ENCODE measurements at places on chromosomes 2 and 18.
A peak's percentile ranks its signal among the peaks of the same experiment; 100 is the strongest.

GRCh38 chr2:1601471-1602277 lies 142.6 kb downstream of the PXDN start:
- DNase-seq, result peak; percentile 62

GRCh38 chr2:123670286-123670685 lies 354.8 kb upstream of the CNTNAP5 start:
- no peak for DNase-seq

DNA sequence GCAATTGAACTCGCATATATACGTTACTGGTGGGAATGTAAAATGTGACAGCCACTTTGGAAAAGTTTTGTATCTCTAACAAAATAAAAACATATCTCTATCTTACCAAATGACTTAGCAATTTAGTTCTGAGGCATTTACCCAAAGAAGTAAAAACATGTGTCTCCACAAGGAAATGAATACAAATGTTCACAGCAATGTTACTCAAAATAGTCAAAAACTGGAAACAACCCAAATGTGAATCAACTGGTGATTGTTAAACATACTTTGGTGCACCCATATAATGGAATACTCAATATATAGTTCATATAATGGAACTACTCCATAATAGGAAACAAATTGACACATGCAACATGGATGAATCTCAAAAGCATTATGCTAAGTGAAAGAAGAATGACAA lies 70.4 kb upstream of the DNER start:
- DNase-seq, result no peak

GRCh38 chr2:213723041-213723560 lies 438.8 kb downstream of the SPAG16 start:
- DNase-seq, result peak; percentile 9

- DNase-seq, result no peak
Observed at GRCh38 chr18:45119876-45120275, 439.2 kb downstream of the SETBP1 start.

GRCh38 chr2:33411765-33412164 lies 64.7 kb upstream of the RASGRP3 start:
- DNase-seq, result no peak

DNA sequence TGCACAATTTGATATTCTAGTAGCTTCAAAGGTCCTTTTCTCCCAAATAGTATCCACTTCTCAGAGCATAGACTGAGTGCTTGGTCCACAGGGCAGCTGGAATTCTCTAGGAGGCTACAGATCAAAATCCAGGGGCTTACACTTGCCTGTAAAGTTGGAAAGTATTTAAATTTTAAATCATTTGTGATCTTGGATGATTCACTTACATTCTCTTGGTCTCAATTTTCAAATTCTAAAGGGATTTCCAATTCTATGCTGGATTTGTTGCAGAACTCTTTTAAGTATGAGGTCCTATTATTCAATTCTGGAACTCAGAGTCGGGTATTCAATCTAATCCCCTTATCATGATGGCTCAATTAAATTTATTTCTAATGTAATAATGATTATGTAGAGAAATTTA lies 492.3 kb downstream of the NYAP2 start:
- no peak for DNase-seq

- no peak for DNase-seq
Observed at GRCh38 chr18:13163167-13163927, 55.2 kb upstream of the LDLRAD4 start.

- DNase-seq, result no peak
Observed at GRCh38 chr2:133823226-133823550, 254.9 kb upstream of the NCKAP5 start.

DNA sequence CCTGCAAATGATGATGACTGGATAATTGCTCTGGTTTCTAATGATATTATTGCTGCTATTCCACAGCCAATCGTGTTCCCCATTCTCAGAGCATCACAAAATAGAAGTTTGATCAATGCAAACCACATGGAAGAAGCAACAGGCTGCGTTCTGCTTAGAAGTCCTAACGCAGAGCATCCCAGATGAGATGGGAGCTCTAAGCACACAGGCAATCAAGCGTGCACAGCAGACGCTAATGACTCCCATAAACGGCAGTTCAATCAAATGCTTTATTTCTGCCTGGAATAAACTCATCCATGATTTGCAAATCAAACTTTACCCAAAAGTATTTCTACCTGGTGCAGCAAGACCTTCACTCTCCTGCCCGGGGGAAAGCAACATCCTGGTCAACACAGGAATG lies 304.2 kb downstream of the FBXO15 start:
- no peak for DNase-seq

- DNase-seq, result peak; percentile 61
Observed at GRCh38 chr2:149037851-149038250, 648 bp upstream of the LYPD6B start.

GRCh38 chr2:160373666-160374065 lies 119.9 kb downstream of the RBMS1 start:
- DNase-seq, result no peak

DNA sequence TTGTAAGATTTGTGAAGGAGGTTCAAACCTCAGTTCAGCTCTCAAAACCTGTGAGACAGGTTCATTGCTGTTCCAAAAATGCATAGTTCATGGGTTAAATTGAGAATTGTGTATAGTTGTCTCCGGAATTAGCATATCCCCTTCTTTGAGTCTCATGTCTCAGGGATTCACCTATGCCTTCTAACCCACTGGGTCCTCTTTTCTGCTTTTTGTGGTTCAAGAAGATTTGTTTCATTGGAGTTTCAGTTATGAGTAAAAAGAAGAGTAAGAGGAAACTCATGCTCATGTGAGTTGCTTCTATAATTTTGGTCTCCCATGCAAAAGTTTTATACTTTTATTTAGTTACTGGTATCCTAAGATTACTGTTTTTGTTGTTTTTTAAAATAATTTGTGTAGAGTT lies 1219.8 kb upstream of the ZEB2 start:
- no peak for DNase-seq

DNA sequence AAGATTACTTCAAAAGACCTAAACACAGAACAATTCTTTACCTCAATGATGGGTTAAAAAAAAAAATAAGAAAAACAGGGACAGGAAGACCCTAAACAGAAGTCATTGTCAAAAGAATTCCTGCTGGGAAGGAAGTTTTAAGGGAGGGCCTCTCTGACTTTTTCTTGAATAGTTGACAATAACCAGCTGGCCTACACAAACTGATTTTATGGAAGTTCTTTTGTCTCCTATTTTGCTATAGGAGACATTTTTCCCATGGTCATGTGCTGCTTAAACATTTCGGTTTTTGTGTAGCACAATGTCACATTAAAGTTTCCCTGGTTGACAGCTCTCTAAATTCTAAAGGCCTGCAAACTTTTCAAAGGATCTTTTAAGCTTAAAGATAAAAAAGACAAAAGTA lies 55.3 kb downstream of the RFTN2 start:
- no peak for DNase-seq

DNA sequence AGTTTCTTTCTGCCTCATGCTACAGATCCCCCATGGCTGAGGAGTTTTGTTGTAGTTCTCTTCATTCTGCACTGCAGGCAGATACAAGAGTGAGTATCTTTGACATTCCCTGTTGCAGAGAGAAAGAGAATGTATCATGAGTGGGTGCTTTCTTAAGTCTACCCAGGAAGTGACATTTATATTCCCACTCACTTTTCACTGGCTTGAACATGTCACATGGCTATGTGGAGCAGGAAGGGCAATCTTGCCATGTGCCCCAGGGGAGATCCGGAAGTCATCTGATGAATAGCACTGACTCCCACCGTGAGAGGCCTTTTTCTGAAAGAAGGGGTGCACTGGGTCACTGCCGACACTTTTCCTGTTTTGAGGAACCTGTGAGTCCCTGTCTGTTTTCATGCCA lies 66.4 kb upstream of the BOD1L2 start:
- no peak for DNase-seq

DNA sequence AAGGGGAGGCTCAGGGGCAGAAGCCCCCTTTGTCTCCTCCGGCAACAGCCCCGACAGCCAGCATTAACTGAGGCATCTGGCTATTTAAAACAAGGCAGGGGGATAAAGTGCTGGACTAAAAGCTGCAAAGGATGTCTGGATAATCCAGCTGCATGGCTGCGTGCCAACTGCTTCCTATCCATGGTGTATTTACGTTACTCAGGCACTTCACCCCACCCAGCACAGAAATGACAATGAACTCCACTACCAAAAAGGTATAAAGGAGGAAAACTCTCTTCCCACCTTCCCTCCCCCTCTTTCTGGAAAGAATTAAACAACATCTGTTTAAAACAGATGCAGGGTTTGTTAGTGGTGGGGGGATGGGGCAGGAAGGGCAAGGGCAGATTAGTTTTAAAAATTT lies 82.5 kb downstream of the SPRED2 start:
- DNase-seq, result no peak

DNA sequence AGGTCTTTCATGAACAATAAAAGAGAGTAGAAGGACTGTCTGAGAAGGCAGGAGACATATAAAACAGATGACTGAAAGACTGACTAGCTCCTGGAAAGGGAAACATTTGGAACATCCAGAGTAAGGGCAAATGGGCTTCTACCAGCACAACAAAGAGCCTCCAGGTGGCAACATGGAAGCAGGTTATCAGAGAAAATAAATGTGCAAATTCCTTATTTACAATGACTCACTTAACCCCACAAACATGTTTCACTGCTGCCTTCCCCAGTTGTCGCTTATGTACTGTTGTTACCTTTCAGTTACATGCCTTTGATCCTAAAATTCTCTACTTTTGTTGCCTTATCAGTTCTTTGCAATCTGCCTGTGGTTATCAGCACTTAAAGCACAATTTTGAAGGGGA lies 117.0 kb downstream of the HIBCH start:
- no peak for DNase-seq

- no peak for DNase-seq
Observed at GRCh38 chr2:36433311-36434217, 78.0 kb downstream of the CRIM1 start.

DNA sequence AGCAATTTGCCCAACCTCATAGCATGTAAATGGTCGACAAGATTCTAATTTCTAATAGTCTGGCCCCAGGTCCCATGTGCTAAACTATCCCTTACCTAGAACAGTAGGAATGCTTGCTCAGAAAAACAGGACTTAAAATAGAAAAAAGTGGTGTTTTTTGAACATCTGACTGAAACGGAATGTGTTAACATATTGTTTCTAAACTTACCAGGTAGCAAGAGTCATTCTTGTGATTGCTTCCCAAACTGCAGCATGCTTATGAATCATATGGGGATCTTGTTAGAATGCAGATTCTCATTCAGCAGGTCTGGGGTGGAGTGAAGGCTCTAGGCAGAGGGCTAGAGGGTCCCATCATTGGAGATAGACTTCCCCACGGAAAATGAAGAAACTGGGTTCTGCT lies 5.8 kb upstream of the SLC20A1 start:
- DNase-seq, result no peak

DNA sequence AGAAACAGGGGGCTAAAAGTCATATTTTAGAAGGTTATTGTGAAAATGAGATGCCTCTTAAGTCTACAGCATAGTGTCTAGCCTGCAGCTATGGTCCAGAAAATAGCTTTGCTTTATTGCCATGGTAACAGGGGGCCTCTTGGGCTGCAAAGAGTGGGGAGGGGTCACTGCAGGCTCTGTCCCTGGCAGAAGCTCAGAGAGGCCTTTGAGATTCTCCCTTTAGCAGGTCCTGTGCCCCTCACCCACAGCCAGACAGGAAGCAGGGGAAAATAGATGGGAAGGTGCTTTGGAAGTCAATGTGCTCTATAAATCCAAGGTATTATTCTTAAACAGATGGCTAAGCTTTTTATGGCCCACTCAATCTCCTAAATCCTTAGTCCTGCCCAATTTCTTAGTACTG lies 1021.3 kb upstream of the GYPC start:
- DNase-seq, result no peak

DNA sequence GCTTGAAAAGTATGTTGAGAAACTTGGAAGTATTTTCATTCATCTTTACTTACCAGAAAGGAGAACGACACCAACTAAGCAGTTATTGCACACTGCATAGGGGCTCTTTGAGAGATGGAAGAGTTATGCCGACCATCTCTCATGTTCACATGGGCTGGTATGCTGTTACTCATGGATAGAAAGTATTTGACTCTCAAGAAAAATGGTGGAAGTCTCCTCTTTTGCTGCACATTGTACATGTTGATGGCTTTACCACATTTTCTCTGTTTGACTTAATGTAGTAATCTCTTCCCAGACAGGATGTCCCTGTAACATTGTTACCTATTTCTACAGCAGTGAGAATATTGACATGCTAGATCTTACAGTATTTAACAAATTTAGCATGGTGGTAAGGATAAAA lies 23.2 kb downstream of the CAB39 start:
- DNase-seq, result no peak

- DNase-seq, result no peak
Observed at GRCh38 chr2:198203336-198204069, 399.1 kb downstream of the PLCL1 start.

DNA sequence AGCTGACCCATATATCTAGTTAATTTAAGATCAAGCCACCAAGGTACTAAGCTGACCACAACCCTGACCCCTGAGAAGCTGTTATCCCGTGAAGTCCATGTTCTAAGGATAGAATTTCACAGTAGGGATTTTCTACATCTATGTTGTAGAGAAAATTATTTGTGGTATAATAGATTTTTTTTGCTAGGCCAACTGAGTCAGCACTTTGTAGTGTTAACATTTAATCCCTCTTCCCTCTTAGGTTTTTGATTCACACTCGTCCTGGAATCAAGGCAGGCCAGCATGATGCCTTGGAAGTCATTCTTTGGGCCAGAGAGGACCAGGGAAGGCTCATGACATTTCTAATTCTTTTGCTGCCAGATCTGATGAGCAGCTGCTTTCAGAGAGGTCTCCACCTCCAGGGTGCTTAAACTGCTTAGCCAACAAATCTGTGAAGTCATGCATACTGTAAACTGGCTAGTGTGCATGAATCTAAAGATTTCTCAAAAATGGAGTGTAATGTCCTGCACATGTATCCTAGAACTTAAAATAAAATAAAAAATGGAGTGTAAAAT lies 102.5 kb downstream of the RBM43 start:
- DNase-seq, result no peak

GRCh38 chr18:39647627-39648534 lies 2082.3 kb upstream of the CELF4 start:
- no peak for DNase-seq

GRCh38 chr2:71938108-71938507 lies 209.6 kb downstream of the CYP26B1 start:
- DNase-seq, result peak; percentile 6
